ENCODE measurements at places on chromosomes 6 and 20.

GRCh38 chr20:53245574-53245973, 273.4 kb downstream of the TSHZ2 start:
- no peak for DNase-seq

DNA sequence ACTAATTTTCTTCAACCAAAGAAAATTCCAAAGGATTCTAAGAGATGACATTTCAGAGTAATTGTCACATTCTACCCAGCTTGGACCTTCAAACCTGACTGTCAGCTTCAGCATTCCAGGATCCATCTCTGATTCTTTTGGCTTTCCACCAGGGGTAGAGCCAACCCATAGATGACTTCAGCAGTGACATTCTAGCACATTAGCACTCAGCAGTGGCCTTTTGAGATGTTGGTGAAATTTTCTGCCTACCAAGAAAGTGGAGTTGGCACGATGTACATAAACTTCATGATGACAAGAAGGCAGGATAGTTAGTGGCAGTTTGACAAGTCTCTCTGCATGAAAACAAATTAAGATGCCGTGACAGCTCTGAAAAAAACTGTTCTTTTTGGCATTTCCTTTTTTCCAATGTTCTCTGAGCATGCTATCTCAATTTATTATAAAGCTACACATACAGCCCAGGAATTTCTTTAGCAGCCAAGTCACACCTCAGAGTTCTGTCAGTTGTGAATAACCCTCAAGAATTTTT, 466.5 kb upstream of the RNF217 start:
- no peak for DNase-seq

- peak; percentile 85 for DNase-seq
Observed at GRCh38 chr6:161418463-161418945, 144.6 kb upstream of the AGPAT4 start.

DNA sequence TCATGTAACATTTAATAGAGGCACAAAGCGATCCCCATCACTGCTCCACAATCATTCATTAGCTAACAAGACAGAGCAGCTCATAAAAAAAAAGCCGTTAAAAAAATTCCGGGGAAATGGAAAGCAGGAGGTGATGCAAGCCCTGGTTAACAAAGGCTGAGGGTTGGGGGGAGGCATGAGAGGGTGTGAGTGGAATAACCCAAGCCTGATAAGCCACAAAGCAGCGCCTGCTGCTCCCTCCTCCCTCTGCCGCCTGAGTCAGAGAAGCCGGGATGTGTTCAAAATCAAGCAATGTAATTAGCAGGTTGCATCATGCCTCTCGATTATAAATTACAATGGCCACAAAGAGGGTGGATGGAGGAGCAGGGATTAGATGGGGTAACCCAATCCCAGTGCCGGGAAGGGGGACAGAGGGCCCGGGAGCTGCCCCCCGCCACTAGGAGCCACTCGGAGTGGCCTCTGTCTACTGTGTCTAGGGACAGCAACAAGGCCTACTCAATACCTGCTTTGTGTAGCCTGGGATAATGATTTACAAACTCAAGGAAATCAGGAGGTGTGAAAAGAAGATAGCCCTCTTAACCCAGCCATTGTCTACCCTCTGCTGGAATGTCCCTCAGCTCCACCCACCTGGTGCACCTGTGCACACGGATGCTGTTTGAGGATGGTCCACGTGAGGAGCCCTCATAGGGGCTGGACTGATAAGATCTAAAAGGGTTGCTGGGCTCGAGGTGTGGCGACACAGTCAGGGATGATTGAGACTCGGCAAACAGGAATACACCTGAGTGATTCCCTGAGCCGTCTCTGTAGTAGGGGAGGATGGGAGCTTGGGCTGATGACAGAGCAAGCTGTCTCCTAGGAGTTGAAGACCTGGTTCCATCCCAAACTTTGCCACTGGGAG, 156.9 kb downstream of the VEGFA start:
- DNase-seq = no peak

DNA sequence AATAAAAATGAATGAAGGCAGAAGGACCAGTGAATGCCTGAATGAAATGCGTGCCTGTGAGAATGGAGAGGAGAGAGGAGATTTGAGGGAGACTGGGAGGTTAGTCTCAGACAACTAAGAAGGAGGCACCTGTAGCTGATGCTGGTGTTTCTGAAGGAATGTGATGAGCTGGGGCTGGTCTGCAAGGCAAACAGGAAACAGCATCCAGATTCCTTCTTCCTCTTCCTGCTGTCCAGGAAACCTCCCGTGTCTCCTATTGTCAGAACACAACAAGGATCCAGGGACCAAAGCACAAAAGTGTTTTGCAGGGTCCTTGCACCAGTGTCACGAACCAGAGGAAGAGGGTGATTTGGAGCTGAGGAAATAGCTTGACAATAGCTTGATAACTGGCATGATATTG, 50.4 kb upstream of the TAB2 start:
- DNase-seq = no peak

GRCh38 chr6:12911427-12911826, 194.9 kb downstream of the PHACTR1 start:
- peak; percentile 56 for DNase-seq
